ENCODE measurements at places on chromosomes 13 and 19.

DNA sequence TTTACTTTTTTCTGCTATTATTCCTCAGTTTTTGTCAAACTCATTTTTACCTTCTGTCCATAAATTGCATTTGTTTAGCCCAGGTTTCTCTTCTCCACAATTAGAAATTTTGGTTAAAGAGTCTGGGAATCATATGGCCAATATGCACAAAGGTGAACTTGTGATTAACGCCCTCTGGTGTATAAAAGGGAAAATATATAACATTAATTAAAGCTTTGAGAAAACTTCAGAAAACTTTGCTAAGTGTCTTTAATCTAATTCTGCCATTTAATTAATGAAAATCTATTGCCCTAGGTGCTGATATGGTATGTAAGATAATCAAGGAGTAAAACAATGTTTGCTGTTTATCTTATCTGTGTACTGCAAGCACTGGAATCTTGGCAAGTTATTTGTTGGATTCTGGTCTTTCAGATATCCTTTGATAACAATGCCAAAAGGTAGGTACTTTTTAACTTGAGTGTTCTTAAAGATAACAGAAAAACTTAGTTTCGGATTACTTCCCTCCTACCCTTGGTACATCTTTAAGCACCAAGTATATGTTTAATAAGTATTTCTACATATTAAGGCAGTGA is 402.6 kb downstream of the SUCLA2 start:
- DNase-seq = no peak

GRCh38 chr19:7657131-7657751 is 11.6 kb upstream of the RETN start:
- no peak for DNase-seq

GRCh38 chr13:20136781-20137703 is 23.8 kb downstream of the GJA3 start:
- peak; percentile 50 for DNase-seq

- DNase-seq = no peak
These were observed 72.8 kb upstream of the CLDN10 start for GRCh38 chr13:95479731-95480130.

GRCh38 chr19:925087-925525 is 729 bp upstream of the ARID3A start:
- no peak for DNase-seq
